ENCODE measurements at places on chromosomes 3 and 15. TPM values are rescaled to one million over a fixed set of nuclear protein-coding genes. Genes with fewer than 3 reads are reported as not detected.

The KCNMB2 gene
- total RNA-seq = not detected

The BTBD1 gene
- 61.1 TPM for total RNA-seq

The PAQR5 gene
- 0.87 TPM for total RNA-seq

The HCLS1 gene
- total RNA-seq = 1.0 TPM

The FAM81A gene
- total RNA-seq = 0.94 TPM

The ACAN gene
- 0.34 TPM for total RNA-seq

The KLHL40 gene
- total RNA-seq = not detected

The XCR1 gene
- not detected for total RNA-seq

The ZMYND10 gene
- 0.39 TPM for total RNA-seq

The HRG gene
- not detected for total RNA-seq

The ZNF148 gene
- total RNA-seq = 47.2 TPM

The KNG1 gene
- total RNA-seq = not detected

The FYCO1 gene
- total RNA-seq = 19.7 TPM

The WDR49 gene
- 0.43 TPM for total RNA-seq

The FEZF2 gene
- total RNA-seq = not detected

DNA sequence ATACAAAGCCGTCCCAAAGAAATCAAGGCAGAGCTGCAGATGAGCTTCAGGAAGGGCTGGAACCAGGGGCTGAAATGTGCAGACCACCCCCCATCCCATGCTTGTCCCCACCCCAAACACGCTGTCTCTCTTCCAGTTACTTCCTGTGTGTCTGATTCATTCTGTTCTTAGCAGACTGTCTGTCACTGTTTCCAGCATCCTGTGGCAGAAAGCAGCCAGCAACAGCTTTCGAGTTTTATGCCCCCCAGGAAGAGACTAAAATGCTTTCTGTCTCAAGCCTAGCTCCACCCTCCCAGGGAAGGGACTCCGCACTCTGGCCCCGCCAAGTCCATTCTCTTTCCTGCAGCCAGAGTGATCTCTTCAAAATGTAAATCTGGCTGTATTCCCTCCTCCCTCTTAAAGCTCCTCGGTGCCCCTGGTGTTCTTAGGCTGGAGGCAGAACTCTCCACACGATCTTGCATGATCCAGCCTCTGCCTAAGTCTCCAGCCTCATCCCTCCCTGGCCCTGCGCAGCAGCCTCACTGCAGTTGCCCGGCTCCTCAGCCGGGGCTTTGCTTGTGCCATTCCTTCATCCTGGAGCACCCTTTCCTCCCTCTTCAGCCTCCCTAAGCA lies 41.5 kb downstream of the HRH1 start:
- DNase-seq = peak; percentile 64

GRCh38 chr3:112582244-112582874 lies 20.5 kb downstream of the SLC35A5 start:
- DNase-seq = peak; percentile 53

DNA sequence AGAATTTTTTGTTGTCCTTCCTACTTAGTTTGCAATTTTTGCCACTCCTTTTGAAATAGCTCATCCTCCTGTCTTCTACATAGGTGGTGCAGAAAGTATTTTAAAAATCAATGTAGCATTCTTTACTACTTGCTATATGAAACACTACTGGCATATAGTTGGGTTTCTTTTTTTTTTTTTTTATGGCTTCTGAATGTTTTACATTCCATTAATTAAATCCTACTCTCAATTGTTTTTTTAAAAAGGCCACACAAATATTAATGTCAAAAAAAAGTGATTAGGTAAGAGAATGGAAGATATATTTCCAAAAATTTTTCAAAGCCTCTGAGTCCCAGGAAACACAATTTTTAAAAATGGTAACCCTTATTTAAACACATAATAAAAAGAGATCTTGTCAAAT lies 262.6 kb downstream of the MAGI1 start:
- no peak for DNase-seq

DNA sequence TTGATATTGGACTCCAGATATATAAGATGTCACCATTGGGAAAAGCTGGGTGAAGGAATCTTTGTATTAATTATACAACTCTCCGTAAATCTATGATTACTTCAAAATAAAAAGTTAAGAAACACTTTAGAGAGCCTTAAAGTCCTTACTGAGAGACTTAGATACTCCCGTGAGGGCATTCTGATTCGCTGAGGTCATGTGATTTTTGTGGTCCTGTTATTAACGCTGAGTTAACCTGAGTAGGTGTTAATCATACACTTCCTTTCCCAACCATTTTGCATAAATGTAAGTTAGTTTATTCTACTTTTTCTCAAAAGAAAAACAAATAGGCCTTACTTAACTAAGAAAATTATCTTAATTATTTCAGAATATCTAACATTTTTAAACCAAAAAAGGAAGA lies 67.1 kb upstream of the LMOD3 start:
- DNase-seq = no peak

GRCh38 chr3:116929505-116930222 lies 220.1 kb downstream of the TUSC7 start:
- no peak for DNase-seq

- no peak for DNase-seq
Observed at GRCh38 chr3:72070005-72070404, 285.1 kb upstream of the PROK2 start.

DNA sequence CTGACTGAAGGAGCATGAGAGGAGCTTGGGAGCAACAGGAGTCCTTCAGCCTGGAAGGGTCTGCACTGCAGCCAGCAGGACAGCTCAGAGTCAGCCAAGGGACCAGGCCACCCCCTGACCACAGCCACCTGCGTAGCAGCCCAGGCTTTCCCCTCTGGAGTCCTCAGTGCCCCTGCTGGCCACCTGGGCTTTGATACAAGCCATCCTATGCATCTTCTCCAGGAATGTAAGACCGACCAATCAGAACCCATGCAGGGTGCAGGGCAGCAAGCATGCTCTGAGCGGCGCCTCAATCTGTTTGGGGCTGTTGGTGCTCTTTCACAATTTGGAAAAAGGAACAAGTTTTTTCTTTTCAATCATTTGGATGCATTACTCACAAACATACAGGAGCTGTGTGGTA lies 52.0 kb downstream of the DZIP1L start:
- DNase-seq = no peak

- no peak for DNase-seq
Observed at GRCh38 chr3:42673082-42673481, 12.3 kb upstream of the KLHL40 start.

- no peak for DNase-seq
Observed at GRCh38 chr3:126049289-126050049, 34.5 kb downstream of the SLC41A3 start.

GRCh38 chr3:16081661-16082060 lies 92.8 kb upstream of the GALNT15 start:
- no peak for DNase-seq

DNA sequence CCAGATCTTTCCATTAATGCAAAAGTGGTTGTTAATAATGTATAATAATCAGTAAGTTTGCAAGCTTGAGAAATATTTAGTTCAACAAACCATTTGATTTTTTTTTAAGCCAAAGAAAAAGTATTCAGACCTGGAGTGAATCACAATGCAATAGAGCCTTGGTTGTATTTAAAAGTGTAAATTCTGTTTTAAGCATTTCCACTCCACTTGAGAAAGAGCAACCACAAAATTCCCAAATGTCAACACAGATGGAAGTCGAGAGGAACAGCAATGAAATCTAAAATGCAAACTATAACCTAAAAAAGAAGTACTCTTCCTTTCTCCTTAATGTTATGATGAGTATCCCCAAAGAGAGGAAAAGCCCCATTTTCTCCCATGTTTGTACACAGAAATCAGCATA lies 20.2 kb downstream of the GBE1 start:
- peak; percentile 63 for DNase-seq

DNA sequence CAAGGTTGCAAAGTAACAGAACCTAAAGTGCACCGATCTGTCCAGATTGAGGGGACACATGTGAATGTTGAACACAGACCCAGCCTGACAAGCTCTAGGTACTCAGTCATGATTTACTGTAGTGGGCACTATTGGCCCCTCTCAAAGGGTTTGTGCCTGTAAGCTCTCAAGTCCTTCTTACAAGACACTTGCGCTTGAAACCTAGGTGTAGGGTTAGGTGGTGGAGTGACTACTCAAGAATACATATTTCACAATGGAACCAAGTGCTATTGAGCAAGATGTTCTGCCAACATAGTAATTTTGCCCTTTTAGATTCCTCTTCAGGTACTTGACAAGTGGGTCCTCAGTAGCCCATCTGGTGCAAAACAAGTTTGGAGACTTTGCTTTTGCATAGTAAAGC lies 169.9 kb downstream of the AKAP13 start:
- no peak for DNase-seq

DNA sequence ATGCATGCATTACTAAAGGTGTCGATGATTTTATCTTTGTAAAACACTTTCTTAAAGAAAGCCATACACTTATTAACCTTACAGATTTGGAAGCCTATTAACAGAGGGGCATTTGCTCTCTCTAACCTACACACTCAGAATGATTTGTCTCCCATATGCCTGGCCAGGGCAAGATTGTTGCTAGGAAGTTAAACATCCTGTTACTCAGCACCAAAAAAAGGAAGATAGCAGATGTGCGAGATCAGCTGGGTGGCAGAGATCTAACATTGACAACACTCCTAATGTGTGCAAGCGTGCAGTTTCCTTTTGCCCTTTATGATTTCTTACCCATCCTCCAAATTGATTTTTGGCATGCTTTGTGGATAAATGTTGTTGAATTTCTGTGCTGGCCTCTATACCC lies 73.9 kb upstream of the TMEM108 start:
- DNase-seq = no peak

DNA sequence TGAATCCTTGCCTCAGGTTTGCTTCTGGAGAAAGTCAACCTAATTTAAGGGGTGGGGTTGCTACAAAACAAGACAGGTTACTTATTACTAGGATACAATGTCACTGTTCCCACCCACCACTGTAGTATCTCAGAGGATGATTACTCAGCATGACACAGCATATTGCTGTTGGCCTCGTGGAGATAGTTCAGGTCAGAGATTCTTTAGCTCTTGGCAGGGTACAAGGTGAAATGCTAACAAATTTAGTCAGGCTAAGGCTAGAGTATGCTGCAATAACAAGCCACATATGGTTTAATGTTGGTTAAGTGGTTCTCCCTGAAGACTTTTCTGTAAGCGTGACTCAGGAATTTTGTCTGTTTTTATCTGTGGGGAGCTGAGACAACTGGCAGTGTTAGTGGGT lies 161.8 kb downstream of the EDEM1 start:
- no peak for DNase-seq

- peak; percentile 67 for DNase-seq
Observed at GRCh38 chr3:173938159-173938558, 540.6 kb downstream of the NLGN1 start.

GRCh38 chr3:171374661-171375285 lies 85.4 kb downstream of the TNIK start:
- DNase-seq = peak; percentile 96

- no peak for DNase-seq
Observed at GRCh38 chr3:69005071-69005790, 8.3 kb downstream of the EOGT start.

DNA sequence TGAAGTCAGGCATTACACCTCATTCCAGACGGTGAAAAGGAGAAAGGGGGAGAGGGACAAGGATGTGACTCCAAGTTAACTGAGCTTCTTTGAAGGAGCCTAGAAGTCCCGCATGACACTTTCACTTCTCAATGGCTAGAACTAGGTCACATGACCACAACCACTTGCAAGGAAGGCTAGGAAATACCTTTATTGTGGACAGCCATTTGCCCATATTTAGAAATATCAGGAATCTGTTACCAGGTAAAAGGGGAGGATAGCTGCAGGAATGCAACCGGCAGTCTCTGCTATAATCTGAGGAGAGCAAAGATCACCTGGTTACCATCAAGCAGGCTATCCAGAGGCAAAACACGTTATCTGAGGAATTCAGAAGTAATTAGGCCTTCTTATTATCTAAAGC lies 28.9 kb upstream of the PXYLP1 start:
- DNase-seq = no peak

DNA sequence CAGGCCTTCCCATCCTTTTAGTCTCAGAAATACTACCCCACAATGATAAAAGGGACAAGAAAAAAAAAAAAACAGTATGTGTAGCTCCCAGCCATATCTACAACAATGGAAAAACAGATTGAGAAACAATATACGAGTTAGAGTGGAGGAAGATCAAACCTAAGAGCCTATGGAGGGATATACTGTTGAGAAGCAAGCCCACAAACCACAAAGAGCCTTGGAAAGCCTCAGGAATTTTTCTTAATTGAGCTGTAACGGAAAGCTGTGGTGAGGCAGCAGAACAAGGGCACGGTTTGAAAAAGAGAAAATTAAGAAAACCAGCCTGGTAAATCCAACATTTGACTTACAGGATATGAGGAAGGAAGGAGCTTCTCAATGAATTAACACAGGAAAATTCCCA lies 21.4 kb downstream of the KPNA1 start:
- DNase-seq = peak; percentile 83

DNA sequence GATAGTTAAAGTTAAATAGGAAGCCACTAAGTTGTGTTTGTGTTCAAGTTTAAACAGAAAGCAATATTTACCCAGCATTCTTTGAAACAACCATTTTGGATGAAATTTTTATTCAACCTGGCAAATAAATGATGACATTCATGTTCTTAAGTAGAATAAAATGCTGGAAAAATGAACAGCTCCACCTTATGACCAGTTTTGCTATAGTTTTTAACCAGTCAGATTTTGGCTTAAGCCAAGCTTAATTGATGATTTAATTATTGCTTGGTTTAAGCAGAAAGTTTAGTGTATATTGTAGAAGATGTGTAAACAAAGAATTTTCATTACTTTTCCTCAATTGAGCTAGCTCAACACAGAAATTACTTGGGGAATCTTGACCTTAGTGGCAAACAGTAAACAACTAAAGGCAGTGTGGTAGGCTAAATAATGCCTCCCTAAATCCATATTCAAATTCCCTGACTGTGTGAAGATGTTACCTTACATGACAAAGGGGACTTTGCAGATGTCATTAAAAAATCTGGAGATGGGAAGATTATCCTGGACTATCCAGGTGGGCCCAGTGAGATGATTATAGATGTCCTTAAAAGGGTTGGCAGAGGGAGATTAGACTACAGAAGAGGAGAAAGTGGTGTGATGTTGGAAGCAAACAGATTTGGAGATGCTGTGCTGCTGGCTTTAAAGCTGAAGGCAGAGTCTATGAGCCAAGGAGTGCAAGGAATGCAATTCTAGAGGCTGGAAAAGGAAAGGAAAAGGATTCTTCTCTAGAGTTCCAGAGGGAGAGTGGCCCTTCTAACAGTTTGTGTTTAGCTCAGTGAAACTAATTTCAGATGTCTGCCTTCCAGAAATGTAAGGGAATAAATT lies 448.6 kb upstream of the GOLIM4 start:
- no peak for DNase-seq

GRCh38 chr3:139751789-139752188 lies 74.0 kb upstream of the NMNAT3 start:
- no peak for DNase-seq

GRCh38 chr3:29281094-29281343 lies 148 bp downstream of the RBMS3 start:
- no peak for DNase-seq

- DNase-seq = no peak
Observed at GRCh38 chr3:70069557-70069956, 70.0 kb downstream of the SAMMSON start.

DNA sequence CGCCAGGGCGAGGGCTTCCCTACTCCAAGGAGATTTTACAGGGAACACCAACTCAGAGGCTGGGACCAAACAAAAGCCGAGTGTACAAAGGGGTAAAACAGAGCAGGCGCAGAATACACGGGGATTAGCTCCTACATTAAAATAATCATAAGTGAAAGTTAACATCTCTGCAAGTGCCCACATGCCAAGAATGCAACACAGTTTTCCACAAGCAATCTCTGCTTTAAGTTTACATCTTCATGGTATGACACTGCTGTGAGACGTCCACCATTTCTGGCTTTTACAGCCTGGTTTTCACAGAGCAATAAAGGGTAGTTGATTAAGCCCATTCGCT lies 500 bp upstream of the VGLL3 start:
- no peak for DNase-seq

GRCh38 chr3:140499114-140499757 lies 178.6 kb upstream of the TRIM42 start:
- DNase-seq = no peak

Data from astrocyte (in vitro differentiated cells and primary cell).